ENCODE measurements at places on chromosomes 7 and 10.

- no peak for DNase-seq
These were observed 182.2 kb upstream of the INHBA start for GRCh38 chr7:41885078-41885477.

DNA sequence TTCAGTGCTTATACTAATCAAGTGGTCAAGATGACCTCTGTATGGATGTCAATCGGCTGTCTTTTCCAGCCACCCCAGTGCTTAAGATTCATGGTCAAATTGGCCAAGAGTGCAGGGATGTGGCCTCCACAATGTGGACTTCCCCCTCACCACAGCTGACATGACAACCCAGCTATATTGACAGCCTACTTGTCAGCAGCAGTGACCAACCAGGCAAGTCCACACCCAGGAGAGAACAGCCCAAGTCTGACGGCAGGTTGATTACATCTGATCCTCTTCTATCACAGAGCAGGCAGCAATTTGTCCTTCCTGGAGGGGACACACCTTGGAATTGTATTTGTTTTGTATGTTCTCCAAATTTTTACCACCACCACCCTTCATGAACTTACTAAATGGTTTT lies 8.2 kb upstream of the ERVW-1 start:
- no peak for DNase-seq

DNA sequence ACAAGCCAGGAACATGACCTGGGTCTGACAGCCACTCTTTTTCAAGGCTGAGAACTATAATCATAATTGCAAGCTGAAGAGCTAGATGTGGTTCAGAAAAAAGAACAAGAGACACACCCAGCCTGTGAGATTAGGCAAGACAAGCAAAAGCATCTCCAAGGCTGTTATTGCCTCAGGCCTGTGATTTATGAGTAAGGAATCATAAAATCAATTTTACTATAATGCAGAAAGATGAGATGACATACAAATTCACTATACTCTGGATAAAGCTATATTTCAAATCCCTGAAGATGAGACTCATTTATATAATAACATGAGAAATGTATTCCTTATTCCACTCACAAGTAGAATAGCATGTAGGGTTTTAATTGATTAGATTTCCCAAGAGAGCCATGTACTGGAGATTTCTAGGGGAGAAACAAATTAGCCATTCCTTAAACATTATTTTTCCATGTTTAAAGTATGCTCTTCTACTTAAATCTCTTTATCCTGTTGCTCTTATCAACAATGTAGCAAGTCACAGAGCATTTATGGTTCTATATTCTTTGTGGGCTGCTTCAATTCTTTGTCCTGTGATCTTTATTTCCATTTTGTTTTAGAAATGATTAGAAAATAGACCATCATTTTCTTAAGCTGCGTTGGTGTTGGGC lies 47.4 kb downstream of the FHIP2A start:
- DNase-seq, result no peak

DNA sequence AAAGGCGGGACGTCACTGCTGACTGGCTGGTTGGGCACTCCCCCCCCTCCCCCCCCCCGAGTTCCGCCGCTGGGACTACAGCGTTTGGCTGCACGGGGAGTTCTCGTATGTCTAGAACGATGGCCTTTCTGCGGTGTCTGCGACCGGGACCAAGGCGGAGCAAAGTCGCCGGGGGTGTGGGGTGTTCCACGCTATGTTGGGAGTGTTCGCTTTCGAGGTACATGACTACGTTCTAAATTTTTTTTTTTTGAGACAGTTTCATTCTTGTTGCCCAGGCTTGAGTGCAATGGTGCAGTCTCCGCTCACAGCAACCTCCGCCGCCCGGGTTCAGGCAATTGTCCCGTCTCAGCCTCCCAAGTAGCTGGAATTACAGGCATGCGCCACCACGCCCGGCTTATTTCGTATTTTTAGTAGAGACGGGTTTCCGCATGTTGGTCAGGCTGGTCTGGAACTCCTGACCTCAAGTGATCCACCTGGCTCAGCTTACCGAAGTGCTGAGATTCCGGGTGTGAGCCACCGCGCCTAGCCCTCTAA lies 573 bp upstream of the IDI1 start:
- DNase-seq, result no peak

DNA sequence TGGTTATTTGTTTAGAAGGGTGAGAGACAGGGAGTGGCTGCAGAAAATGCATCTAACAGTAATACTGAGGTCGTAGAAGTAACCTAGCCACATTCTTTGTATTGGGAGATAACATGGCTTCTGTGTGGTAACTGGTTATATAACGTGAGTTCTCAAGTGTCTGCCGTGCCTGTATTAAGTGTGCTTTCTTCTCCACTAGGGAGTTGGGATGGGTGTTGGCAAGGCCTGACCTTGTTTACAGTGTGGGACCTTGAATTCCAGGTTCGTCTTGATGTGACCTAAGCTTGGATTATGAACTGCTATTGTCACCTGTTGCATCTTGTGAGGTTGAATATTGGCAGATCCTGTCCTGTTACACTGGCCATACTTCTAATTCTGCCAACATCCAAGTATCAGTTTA lies 145.3 kb upstream of the NAMPT start:
- DNase-seq, result no peak

- no peak for DNase-seq
These were observed 165.8 kb downstream of the CACNB2 start for GRCh38 chr10:18306031-18306430.

DNA sequence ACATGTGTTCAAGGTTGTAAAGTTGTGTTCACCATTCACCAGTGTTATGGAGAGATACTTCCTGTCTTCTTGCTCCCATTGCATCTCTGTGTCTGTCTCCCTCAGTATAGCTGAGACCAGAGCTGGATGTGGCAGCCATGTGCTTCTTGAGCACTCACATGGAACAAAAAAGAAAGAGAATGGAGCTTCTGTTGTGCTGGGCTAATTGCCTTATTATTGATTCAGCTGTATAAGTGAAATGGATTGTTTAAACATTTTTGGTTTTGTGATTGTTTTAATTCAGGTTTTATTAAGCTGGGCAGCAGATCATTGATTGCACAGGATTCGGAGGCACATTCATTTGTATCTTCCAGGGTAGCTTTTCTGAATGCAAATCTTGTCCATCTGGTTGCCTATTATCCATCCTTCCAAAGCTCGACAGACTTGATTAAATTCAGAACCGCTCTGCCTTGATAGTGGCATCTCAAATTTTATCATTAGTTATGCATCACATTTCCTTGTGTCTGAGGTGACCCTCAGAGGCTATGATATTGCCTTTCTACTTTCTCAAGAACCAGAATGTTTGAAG lies 119.9 kb downstream of the CCNY start:
- DNase-seq, result no peak

DNA sequence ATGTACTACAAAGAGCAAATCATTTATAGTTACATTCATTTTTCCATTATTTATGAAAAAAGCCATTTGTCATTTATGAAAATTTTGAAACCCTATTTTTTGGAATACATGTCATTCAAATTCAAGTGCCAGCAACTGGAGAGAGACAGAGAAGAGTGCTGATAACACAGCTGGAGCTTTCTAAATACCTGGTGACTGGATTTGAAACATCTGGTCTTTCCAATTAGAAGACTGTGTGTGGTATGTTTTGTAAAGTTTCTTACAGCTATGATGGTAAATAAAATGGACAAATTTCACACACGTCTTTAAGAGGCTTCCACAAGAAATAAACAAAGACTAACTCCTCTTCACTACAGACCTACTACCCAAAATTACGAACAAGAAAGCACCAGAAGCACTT lies 56.8 kb downstream of the CHCHD3 start:
- no peak for DNase-seq

DNA sequence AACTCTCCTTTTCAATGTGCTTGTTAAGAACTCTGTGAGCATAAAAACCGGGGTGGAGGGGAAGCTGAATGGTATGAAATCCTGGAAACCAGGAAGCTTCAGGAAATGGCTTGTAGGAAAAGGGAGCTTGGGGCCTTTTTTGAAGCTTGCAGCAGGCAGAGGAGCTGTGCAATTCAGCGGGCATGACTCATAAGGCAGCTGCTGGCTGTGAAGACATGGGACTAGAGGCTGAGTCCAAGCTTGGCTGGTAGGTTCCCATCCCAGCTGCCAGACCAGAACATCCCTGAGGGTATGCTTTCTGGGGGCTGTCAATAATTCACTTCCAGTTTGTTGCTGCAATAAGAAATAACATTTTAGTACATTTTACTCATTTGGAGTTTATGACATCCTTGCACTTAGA lies 36.8 kb upstream of the CDC14C start:
- DNase-seq, result no peak

DNA sequence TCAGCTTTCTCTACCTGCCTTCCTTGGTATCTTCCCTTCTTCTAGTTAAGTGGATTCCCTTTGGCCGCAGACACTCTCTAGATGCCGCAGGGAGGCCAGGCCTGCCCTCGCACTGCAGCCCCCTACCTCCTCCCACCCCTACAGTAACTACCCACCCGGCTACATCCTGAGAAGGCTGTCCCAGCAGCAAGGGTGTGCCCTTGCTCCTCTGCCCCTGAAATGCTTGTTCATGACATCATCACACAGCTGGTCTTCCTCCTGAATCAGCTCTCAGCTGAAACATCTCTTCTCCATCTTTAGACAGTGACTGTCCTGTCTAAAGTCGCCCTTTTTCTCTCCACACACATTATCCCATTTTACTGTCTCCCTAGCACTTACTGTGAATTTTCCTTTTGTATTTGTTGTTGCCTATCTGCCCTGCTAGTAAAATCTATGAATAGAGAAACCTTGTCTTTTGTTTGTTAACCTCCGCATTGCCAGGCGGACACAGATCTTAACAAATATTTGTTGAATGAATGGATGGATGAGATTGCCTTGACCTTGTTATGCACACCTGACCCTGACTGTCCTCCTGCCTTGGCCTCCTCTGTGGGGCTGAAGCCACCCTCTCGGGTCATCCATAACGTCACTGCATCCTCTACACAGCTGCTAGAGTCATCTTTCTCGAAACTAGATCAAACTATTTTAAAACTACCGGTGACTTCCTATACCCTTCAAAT lies 108.9 kb upstream of the GATA3 start:
- DNase-seq, result no peak

GRCh38 chr7:80643336-80643915 lies 5.0 kb downstream of the CD36 start:
- DNase-seq, result no peak

GRCh38 chr7:131692131-131692960 lies 135.9 kb upstream of the PODXL start:
- DNase-seq, result no peak

GRCh38 chr10:80497187-80498077 lies 40.3 kb upstream of the SH2D4B start:
- no peak for DNase-seq

DNA sequence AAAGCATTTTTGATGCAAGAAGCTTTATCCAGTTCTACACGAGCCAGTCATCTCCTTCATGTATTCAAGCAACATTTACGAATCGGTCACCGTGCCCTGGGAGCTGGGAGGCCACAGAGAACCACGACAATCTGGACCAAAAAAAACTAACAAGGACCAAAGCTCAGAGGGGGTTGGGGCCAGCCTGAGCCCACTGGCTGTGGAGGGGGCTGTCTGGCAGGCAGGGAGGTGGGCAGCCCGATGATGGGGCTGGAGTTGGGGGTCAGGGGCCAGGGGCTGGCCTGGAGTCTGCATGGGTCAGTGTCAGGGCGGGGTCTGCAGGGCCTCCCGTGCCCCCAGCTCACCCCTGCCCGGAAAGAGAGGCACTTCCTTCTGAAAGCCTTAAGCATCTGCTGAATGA lies 12.5 kb upstream of the GRIFIN start:
- no peak for DNase-seq

GRCh38 chr7:108570146-108570755 lies 577 bp downstream of the DNAJB9 start:
- peak; percentile 26 for DNase-seq

GRCh38 chr7:133481676-133482075 lies 228.8 kb downstream of the EXOC4 start:
- no peak for DNase-seq

DNA sequence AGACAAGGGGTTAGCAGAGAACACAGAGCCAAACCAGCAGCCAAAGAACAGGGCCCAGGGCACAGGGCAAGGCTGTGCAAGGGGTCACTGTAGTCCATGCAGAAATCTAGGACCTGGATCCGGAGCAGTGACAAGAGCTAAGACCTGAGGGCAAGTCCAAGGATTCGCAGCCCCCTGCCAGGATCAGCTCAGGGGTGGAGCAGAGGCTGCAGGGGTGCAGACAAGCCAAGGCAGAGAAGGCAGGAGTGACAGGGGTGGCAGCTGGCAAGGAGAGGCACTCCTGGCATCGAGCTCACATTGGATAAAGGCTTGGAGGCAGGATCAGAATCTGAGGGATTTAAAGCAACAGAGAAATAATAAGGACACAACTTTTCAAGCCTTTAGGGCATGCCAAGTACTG lies 80.7 kb upstream of the NANOS1 start:
- DNase-seq, result no peak

GRCh38 chr7:19353180-19353579 lies 208.0 kb upstream of the FERD3L start:
- no peak for DNase-seq

GRCh38 chr10:21202776-21203462 lies 305.8 kb upstream of the NEBL start:
- DNase-seq, result no peak

- no peak for DNase-seq
These were observed 56.0 kb downstream of the CAMK2B start for GRCh38 chr7:44269417-44269816.

GRCh38 chr10:86965986-86966654 lies 2.2 kb upstream of the ADIRF start:
- no peak for DNase-seq

DNA sequence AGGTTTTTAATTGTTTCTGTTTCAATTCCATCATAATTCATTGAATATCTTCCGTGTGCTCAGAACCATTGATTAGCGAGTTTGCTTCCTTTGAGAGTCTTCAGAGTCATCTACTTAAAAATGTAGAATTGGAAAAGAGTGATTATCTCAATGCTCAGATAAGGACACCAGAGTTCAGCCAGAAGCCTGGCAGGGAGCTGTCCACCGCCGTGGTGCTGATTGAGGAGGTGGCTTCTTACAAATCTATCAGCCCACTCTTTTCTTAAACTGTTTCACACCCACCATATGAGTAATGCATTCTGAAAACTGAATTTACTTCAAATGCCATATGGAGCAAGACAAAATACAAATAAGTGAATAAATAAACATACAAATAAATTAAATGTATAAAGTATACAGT lies 79.3 kb downstream of the INSYN2A start:
- DNase-seq, result no peak

GRCh38 chr7:100166317-100166940 lies 2.0 kb downstream of the GAL3ST4 start:
- DNase-seq, result no peak

GRCh38 chr7:158394936-158395335 lies 192.7 kb downstream of the PTPRN2 start:
- peak; percentile 30 for DNase-seq

- no peak for DNase-seq
These were observed 5.8 kb downstream of the SYNPO2L start for GRCh38 chr10:73649876-73650536.

- DNase-seq, result no peak
These were observed 47.4 kb downstream of the ATOH7 start for GRCh38 chr10:68184546-68184945.

GRCh38 chr7:2511769-2512168 lies 7.8 kb upstream of the LFNG start:
- DNase-seq, result no peak
